Stimulated activated CD4-positive, alpha-beta T cell treated with anti-CD3 and anti-CD28 coated beads, Interleukin-2, amount 100 ng/mL, for 48 hours (primary cell): ENCODE measurements at places on chromosomes 1 and 21.

DNA sequence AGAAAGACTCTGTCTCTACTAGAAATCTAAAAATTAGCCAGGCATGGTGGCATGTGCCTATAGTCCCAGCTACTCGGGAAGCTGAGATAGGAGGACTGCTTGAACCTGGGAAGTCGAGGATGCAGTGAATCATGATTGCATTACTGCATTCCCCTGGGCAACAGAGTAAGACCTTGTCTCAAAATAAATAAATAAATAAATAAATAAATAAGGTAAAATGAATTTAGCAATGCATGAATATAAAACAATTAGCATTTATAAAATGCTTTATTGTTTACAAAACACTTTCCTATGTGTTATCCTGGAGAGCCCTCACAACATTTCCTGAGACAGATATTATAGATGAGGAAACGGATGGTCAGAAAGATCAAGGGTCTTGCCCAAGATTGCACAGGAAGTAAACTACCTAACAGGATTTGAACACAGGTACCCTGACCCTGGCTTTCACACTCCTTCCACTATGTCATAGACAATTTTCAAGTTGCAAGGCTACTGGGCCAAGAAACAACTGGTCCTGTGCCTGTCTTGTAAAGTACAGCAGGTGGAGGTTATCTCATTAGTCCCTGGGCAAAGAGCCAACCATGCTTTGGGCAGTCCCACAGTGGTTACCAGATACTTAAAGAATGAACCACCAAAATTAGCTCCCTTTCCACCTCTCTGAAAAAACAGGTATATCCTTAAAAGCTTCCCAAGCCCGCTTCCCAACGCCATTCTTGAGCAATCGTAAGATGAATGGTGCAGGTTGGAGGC, 15.4 kb upstream of the VSIG8 start:
- no peak for DNase-seq

DNA sequence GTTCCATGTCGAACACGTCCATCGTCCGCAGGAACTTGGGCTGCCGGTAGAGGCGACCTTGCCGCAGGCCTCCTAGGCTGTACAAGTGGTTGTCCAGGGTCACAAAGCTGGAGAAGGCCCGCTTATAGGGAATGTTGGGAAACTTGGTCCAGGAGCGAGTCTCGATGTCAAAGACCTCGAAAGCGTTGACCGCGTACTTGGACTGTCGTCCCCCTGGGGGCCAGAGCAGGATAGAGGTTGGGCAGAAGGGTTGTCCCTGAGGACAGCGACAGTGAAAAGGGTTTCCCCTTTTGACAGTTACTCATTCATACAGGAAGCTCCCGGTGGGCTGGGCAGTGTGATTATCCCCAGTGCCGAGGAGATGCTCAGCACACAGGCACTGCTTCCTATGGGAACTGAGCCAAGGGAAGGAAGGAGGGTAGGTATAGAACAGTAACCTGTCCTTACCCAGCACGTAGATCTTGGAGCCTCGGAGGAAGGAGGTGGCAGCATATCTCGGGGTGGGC, 17.5 kb downstream of the KLHDC8A start:
- DNase-seq, result no peak

DNA sequence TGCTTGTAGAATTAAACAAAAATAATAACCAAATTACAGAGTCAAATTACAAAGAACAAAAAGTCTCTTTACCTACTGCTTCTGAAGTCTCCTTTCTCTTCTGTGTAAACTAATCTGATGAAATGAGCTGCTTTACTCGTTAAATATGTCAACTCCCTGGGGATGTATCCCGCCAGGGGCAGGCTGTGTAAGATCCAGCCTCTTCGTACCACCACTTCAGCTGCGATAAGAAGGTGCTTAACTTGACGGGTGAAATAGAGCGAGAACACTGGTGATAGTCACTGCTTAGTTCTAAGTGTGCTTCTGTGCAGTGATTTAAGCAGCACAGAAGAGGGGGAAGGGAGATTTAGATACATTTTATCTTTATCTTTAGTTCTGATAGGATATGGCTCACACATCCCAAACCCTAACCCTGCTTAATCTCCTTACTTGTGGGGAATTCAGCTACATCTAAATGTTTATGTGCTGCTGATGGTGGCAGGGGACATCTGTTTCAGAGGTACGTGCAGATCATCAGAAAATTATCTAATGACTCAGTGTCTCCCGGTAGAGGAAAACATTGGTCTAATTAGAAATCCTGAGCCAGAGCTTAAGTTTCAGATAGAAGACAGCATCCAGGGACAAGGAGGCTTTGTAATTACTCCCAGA, 46.0 kb downstream of the RHOU start:
- no peak for DNase-seq

DNA sequence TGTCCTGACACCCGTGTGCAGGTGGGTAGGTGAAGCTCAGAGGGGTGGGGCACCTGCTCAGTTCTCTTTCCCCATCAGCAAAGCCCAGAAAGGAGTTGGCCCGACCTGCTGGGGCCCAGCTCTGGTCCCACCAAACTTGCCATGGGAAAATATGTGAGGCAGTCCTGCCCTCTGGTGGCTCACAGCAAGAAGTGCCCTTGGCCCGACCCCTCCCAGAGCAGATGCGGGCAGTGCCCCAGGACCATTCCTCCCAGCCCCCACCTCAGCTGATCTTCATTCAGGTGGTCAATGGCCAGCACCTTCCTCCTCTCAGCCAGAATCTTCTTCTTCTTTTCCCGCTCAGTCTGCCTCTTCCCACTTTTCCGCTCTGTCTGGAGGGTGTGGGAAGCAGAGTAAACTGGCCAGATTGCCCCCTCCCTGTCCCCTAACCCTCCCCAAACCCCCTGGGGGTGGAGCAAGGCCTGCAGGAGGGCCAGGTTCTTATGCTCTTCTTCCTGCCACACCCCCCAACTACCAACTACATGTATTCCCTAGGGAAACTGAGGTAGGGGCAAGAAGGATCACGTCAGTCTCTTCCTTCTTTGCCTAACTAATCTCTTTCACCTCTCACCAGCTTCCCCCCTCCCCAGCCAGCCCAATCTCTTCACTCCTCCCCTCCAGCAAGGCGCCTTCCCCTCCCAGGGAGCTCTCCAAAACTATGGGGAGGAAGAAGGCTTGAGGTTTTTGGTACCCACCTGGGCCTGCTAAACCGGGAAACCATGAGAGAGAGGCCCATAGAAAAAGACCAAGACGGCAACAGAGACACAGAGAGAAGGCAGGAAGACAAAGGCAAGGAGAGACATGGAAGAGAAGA, 15.6 kb downstream of the TNNT2 start:
- DNase-seq, result peak; percentile 23

- DNase-seq, result no peak
Observed at GRCh38 chr21:46217511-46218196, 10.9 kb downstream of the LSS start.

DNA sequence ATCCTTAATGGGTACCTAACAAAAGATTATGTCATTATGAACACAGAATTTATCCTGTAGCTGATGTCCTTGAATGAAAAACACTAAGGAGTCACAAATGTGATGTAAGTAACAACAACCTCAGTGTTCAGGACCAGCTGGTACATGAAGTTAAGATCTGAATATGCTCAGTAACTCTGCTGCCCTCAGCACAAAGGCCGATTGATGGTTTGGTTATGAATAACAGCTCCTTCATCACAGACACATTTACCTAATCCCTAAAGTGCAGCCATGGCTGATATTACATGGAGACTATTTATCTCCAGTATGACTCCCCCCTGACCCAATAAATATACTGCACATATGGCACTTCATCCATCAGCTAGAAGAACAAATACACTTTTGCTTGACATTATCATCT, 75.2 kb downstream of the PLPPR5 start:
- DNase-seq, result no peak

DNA sequence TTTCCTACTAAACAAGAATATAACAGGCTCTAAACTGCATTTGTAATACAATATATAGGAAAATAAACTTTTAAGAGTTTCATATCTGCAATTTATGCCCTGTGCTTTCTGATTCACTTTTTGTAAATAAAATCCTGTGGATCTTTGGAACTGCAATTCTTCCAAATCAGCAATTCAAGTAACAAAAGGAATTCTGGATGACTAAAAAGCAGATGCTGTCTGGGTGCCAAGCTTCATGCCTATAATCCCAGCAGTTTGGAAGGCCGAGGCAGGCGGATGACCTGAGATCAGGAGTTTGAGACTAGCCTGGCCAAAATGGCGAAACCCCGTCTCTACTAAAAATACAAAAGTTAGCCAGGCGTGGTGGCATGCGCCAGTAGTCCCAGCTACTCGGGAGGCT, 6.3 kb downstream of the NME7 start:
- DNase-seq, result no peak

DNA sequence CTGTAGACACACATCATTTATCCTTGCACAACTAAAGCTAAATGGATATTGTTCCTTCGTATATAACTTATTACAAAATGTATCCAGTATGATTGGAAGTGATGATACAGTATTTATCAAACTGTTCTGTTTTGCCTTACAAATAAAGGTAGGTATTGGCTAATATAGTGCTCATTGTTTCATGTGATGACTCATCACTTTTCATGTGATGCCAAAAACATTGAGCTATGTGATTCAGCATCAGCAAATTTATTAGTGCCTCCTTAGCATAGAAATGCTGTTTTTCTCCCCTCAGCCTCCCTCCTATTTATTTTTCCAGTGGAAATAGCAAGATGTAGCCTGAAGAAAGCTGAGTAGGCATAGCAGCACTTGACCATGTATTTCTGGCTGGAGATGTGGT, 228.6 kb upstream of the LYPLAL1 start:
- no peak for DNase-seq

GRCh38 chr21:26949830-26950229, 17.1 kb downstream of the ADAMTS5 start:
- DNase-seq, result no peak

- no peak for DNase-seq
Observed at GRCh38 chr1:67723620-67724019, 38.6 kb downstream of the GADD45A start.

- no peak for DNase-seq
Observed at GRCh38 chr1:93694819-93695218, 13.2 kb upstream of the BCAR3 start.

GRCh38 chr1:11143907-11144306, 44.2 kb upstream of the EXOSC10 start:
- DNase-seq, result no peak

GRCh38 chr1:230232371-230232771, 165.3 kb downstream of the GALNT2 start:
- no peak for DNase-seq

DNA sequence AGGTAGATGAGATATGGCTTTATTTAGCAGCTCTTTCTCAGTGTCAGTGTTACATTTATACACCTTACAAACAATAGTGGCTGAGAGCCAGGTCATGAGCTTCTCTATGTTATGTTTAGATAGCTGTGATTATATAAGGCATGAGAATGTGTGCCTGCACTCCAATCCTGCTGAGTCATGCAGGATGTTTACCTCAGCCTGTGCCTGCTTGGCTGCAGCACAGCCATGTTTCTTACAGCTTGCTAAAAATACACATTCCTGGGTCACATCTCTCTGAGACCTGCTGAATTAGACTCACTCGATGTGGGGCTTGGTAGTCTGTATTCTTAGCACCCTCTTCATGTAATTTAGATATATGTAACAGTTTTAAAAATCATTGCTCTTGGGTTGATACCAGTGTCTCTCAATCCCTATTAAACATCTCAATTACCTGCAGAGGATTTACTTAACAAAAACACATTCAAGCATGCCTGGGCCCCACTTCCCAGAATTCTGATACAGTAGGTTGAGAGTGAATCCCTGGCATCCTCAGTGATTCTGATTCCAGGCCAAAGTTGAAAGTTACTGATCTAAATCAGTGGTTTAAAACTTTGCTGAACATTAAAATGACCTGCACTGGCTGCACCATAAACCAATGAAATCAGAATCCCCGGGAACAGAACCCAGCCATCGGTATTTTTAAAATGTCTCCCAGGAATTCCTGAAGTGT, 107.5 kb downstream of the GDAP2 start:
- DNase-seq, result no peak

- no peak for DNase-seq
Observed at GRCh38 chr21:41411449-41412089, 14.5 kb upstream of the MX1 start.

GRCh38 chr1:220077887-220078286, 11.7 kb downstream of the BPNT1 start:
- DNase-seq, result no peak

GRCh38 chr21:36816561-36817130, 117.7 kb downstream of the SIM2 start:
- DNase-seq, result no peak

DNA sequence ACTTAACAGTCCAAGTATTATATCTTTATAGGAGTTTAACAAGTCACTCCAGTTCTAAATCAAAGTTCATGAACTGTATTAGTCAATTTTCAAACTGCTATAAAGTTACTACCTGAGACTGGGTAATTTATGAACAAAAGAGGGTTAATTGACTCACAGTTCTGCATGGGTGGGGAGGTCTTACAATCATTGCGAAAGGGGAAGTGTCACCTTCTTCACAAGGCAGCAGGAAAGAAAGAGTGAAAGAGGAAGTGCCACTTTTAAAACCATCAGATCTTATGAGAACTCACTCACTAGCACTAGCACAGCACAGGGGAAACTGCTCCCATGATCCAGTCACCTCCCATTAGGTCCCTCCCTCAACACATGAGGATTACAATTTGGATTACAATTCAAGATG, 70.0 kb downstream of the CLCA4 start:
- no peak for DNase-seq

- DNase-seq, result no peak
Observed at GRCh38 chr1:214124915-214125314, 137.1 kb downstream of the PROX1 start.

- DNase-seq, result no peak
Observed at GRCh38 chr1:210633636-210634035, 304.9 kb downstream of the HHAT start.

GRCh38 chr1:53979712-53980450, 33.7 kb downstream of the LRRC42 start:
- DNase-seq, result no peak

DNA sequence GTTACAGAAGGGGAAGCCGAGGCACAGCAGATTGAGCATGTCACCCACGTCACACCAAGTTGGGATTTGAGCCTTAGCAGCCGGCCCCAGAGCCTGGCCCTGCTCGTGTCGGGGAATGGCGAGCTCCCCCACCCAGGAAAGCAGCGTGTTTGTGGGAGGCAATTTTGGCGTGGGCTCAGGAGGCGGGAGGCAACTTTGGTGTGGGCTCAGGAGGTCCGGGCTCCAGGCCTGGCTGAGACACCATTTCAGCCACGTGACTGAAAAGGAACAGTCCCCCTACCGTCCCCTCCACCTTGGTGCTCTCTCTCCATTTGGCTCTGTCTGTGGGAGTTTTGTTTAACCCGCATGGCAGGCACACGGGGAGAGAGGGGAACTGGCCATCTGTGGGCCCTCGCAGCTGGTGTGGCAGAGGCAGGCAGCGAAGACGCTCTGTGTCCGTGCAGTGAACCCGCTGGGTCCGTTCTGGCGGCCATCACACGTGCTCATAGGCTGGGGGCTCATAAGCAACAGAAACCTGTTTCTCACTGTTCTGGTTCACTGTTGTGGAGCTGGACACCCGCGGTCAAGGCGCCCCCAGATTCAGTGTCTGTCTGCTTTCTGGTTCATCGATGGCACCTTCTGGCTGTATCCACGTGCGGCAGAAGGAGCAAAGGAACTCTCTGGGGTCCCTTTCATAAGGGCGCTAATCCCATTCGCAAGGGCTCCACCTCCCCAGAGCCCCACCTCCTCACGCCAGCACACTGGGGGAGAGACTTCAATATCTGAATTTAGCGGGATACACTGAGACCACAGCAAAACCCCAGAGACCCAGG, 110.2 kb downstream of the CRYAA start:
- DNase-seq, result no peak
